ENCODE measurements at places on chromosomes 7 and 10.

DNA sequence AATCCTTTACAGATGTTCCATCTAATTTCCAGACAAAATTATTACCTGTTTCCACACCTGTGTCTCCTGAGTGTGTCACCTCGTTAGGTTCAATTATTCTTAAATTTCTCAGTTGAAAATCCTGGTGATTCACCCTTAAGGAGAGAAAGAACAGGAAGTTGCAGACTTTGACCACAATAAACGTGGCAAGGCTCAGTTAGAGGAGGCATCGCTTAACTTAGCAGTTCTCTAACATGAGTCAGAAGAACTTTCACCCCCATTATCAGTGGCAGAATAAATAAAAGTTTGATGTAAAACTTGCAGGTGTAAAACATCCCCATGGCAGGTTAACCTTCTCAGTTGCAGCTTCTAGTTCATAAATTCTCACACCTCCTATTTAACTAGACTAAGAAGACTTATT, 8.3 kb downstream of the XPNPEP1 start:
- no peak for DNase-seq

- no peak for DNase-seq
Measured at GRCh38 chr7:105806592-105807447, 69.6 kb downstream of the ATXN7L1 start.

GRCh38 chr7:53794816-53795215, 747.4 kb upstream of the VSTM2A start:
- no peak for DNase-seq

DNA sequence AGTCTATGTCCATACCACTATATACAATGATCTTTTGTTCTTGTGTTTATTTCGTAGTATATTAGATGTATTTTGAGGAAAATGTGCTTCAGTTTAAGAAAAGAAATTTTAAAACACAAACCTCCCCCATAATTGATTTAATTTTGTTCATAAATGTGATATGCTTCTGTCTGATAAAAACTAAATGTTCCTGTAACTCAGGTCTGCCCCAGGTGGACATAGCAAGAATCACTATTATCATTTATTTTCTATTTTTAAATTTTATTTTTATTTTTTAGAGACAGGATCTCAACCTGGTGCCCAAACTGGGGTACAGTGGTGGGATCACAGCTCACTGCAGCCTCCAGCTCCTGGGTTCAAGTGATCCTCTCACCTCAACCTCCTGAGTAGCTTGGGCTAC, 43.2 kb downstream of the BEND7 start:
- no peak for DNase-seq

DNA sequence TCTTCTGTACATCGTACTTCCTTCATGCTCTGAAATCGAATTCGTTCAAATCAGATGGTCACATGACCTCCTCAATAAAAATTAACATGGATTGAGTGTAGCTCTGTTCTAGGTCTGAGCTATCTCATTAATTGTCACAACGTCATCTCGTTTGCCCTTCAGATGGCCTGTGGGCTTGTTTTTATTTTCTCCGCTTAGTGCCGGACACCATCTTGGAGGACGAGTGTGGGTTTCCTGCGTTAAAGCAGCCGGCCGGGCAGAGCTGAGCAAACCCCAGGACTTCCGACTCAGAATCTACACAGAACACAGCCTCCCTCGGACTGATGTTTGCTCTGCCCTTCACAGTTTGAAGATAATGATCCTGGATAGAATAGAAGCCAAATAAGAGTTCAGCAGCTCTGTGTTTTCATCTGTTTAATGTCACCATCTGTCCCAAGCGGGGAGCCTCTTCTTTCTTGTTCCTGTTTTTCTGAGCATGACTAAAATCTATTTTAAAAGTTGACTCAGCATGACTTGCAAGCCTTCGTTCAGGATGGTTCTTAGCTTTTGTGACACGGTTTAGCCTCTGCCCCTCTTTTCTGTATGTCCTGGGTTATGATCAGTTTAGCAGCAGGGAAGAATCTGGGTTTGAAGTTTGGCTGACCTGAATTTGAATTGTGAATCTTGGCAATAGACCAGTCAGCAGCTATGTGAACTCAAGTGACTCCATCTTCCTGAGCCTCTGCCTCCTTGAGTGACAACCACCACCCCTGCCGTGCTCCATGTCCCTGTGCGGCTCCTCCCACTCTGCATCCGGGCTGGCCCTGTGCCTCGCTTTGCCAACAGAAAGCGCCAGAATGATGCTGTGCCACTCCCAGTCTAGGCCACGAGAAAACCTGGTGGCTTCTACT, 30.6 kb upstream of the GALNTL5 start:
- DNase-seq, result no peak

GRCh38 chr10:28807760-28808613, 130.7 kb downstream of the BAMBI start:
- no peak for DNase-seq

DNA sequence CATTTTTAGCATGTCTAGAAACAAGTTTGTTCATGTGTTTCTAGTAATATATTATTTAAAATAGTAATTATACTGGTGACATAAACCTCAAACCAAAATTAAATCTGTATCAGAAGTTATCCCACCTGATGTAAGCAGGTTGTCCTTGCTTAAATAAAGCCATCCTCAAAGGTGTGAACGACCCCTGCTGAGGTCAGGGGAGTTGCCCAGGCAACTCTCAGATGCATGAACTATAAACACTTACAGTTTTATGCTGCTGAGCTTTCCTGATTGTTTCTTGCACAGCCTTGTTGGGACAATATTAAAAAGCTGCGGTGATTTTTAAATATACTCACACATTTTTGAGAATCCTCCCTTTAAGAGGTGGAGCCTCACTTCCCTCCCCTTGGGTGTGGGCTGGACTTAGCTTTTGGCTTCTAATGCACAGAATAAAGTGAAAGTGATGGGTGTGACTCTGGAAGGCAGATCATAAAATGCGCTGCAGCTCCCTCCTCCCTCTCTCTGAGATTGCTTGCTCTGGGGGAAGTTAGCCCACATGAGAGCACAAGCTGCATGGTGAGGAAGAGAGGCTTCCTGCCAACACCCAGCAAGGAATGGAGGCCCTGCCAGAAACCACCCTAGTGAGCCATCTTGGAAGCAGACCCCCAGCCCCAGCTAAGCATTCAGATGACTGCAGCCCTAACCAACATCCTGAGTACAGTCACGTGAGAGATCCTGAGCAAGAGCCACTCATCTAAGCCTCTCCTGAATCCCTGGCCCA, 152.7 kb downstream of the SKIDA1 start:
- DNase-seq, result no peak

GRCh38 chr10:31035266-31035798, 3.7 kb upstream of the ZNF438 start:
- DNase-seq, result no peak

DNA sequence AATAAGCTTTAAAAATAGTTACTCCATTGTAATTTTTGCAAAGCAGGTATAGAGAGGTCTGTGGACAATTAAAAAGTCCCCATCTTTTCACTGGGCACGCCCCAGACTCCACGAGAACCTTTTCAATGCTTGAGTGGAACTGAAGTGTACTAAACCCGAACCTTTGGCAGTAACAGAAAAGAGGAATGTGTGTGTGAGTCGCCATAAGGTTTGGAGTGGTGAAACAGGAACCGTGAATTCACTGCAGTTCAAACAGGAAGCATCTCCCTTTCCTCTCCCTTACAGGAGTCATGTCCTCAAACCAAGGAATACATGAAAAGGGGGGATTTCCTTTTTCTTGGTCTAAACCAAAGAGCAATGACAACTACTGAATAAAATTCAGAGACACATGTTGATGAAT, 23.2 kb downstream of the NDUFB2 start:
- DNase-seq, result no peak

- DNase-seq, result no peak
Measured at GRCh38 chr10:62373639-62373994, 552 bp upstream of the ZNF365 start.

GRCh38 chr7:143434660-143435059, 8.6 kb upstream of the TAS2R60 start:
- no peak for DNase-seq

DNA sequence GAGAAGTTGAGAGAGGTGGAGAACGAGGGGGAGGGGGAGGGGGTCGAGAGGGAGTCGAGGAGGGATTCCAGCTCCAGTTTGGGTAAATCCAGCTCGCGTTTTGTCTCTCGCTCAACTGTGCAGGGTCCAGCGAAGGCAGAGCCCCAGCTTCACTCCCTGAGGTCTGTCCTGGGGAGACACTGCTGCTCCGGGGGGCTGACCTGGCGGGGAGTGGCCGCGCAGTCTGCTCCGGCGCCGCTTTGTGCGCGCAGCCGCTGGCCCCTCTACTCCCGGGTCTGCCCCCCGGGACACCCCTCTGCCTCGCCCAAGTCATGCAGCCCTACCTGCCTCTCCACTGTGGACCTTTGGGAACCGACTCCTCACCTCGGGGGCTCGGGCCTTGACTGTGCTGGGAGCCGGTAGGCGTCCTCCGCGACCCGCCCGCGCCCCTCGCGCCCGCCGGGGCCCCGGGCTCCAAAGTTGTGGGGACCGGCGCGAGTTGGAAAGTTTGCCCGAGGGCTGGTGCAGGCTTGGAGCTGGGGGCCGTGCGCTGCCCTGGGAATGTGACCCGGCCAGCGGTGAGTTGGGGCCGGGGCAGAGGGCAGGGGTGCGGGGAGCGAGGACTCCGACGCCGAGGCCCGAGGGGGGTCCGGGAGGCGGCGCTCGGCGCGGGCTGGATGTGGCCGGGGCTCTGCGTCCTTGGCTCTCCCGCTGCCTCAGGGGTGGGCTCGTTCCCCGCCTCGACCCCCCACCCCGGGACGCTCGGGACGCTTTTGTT, at the start of gene TET1:
TSS of gene TET1 (plus strand) at position 152 of the 757 bp plus-strand sequence. CDS start 12,002 bp downstream, outside the sequence.
- no peak for DNase-seq

DNA sequence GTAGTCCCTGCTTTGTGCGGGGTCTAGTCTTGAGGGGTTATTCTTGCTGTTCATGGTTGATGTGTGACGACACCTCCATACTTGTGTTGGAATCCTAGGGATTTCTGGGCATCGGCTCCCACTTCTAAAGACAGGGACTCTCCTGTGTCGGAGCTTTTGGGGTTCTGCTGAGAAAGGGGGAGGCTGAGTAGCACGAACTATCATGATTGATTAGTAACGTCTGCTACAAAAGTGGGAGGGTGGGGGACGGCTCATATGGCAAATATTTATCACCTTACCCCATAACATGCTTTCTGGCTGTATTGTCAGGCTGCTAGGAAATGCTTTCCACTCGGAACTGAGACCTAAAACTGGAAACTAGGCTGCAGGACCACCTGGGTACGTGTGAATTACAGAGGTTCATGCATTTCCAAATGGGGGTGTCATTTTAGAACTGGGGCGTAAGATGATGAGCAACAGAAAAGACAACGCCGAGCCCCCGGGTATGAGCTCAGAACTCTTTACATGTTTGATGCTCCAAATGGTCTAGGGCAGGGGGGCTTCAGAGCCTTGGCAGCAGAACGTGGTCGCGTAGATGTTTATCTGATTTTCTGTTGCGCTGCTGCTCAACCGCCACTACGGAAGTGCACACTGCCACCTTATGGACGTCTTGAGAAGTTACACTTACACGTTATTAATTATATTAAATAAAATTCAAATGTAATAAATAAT, 15.1 kb upstream of the NME8 start:
- peak; percentile 14 for DNase-seq

GRCh38 chr7:136079478-136079892, 102.3 kb upstream of the MTPN start:
- no peak for DNase-seq

GRCh38 chr10:5071411-5072198, 22.6 kb upstream of the AKR1C3 start:
- peak; percentile 7 for DNase-seq

DNA sequence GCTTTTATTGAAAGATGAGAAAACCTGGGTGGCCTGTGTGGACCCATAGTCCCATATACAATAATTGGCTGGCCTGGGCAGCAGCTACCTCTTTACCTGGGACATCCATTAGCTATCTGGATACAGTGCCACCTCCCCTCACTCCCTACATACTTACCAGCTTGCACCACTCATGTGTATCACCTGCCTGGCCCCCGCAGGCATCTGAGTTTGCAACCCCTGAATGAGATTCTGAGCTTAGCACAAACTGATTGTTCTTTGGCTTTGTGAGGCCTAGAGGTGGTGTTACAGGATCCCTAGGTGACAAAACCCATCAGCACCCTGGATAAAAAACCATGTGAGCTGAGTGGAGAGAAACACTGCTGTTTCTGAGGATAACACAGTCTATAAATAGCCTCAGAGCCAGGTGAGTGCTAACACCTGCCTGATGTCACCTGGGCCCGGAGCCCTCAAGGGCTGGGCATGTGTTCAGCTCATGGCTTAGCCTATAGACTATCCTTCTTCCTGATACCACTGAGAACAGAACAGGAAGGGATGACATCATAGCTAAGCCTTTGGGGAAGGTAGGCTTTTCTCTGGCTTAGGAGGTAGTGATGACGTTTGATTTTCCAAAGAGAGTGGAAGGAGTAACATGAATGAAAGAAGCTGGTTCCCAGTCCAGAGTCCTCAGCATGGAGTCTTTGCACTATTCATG, 2.6 kb upstream of the PPIF start:
- no peak for DNase-seq

DNA sequence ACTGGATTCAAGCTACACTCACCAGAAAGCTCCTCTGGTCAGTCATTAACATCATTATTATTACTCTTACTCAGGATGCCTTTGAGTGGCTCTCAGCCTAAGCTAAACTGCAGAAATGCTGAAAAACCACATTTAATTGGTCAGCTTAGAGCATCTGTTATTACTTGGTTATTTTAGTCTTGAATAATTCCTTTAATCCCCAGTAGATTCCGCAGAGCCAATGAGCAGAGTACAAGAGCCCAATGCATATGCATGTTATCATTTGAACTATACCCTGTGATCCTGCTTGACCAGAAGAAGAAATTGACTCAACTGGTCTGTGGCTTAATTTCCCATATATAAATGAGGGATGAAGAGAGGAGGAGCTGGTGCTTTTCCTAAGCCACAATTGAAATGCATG, 417.6 kb upstream of the C7orf33 start:
- DNase-seq, result no peak

GRCh38 chr10:123635745-123636144, 30.4 kb upstream of the GPR26 start:
- no peak for DNase-seq

DNA sequence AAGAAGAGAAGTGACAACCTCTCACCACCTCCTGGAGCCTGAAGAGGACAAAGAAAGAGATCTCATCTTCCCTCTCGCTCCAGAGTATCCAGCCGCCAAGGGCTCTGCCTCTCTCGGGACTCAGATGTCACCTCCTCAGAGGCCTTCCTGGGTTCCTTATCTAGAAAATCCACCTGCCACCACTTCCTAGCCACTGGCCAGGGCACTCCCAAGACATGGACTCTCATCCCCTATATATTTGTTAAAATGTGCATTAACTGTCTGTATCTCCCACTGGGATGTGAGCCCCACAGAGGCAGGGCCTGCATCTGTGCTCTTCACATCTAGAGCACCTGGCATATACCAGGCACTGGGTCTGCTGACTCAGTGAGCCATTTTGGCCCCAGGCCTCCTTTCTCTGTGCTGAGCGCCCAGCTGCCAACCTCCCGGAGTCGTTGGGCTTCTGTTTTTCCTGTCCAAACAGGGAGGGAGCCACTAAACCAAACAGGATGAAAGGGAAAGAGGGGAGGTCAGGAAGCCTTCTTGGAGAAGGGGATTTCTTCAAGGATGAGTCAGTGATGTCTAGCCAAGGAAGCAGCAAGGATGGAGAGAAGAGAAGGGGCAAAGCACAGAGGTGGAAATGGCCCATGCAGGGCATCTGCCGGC, 58.9 kb downstream of the KCNMA1 start:
- no peak for DNase-seq

All from C1 segment of cervical spinal cord (tissue), 14 donors.